ENCODE measurements at places on chromosomes 16 and 17.

DNA sequence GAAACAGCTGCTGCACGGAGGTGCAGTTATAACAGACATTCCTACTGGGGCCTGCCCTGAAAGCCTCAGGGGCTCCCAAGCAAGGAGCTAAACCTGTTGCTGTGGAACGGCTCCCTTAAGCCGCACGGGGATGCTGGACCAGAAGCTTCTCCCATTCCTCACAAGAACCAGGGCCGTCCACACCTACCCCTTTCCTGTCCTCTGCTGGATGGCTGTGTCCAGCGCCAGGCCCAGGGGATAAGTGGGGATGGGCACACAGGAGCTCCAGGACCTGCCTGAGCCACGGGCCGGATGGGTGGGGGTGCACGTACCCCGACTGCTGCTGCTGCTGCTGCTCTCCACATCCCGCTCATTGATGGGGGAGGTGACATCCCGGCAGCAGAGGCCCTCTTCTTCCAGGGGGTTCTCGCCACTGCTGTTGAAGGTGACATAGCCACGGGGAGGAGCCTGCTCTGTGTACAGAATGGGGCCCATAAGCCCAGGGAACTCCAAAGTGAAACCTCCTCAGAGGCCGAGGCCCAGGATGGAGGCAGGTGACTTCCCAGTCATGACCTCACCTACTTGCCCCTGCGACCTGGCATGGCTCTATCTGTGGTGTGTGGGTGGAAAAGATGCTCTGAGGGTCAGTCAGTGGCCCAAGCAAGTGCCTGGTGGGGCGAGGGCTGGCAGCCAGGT, 8.6 kb downstream of the NUDT16L1 start:
- DNase-seq: no peak

DNA sequence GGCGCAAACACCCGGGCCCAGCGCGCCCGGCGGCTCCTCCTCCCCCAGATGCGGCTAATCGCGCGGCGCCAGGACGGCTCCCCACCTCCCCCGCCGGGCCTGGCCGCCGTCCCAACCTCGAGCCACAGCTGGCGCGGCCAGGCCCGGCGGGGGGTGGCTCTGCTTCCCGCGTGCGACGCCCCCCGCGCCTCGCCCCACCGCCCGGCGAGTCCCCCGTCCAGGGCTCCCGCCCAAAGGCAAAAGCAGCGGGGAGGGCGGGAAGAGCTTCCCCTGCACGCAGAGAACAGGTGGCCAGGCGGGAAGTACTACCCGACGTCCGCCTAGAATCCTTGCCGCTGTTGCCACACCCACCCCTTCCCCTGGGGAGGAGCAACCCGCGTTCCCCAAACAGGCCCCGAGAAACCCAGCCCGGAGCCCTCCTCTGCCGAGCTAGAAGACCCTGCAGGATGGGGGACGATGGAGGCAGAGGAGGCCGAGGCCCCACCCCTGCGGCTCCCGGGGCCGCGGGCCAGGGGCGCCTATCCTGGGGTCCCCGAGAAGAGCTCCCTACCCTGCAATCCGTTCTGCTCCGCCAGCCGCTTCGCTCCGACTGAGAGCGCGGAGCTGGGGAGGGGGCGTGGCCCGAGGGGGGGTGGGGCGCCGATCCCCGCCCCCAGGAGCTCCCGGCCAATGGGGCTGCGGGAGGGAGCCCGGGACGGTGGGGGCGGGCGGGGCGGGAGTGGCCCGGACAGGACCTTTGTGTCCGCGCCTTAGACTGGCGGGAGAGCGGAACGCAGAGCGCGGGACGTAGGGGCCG, at the start of gene CARHSP1:
CARHSP1 (minus strand) TSS at position 591 of the 796 bp plus-strand sequence. CDS start 9,678 bp downstream, outside the sequence.
- peak; percentile 84 for DNase-seq

GRCh38 chr16:81547194-81547938, 102.8 kb downstream of the CMIP start:
- DNase-seq: no peak

- peak; percentile 69 for DNase-seq
These were observed 78.6 kb upstream of the ZNF469 start for GRCh38 chr16:88303890-88304819.
